Suppressor macrophage treated with lipopolysaccharide for 1 hour (primary cell): ENCODE measurements at places on chromosomes 7 and 10.

DNA sequence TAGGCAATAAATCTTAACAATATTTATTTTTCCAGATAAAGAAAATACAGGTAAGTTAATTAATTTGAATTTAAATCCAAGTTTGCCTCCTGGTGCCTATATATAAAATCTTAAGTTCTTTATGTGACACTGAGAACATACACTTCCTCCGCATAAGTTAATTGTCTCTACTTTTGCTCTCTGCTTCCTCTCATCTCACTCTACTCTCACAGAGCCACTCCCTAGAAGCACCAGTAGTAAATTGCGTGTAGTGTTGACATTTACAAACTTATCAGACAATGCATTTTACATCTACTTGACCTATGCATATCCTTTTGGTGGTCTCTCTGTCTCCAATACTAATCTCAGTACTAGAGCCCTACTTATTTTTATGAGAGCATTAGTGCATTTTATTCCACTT is 144.5 kb downstream of the ETV1 start:
- DNase-seq = no peak

- DNase-seq = no peak
Measured at GRCh38 chr7:66377045-66377444, 171.9 kb downstream of the TPST1 start.

GRCh38 chr7:73647725-73648592 is 19.7 kb upstream of the VPS37D start:
- peak; percentile 47 for DNase-seq

- no peak for DNase-seq
Measured at GRCh38 chr7:113431406-113431805, 313.1 kb upstream of the SMIM30 start.

- DNase-seq = peak; percentile 6
Measured at GRCh38 chr7:129989466-129989865, 36.7 kb upstream of the UBE2H start.

DNA sequence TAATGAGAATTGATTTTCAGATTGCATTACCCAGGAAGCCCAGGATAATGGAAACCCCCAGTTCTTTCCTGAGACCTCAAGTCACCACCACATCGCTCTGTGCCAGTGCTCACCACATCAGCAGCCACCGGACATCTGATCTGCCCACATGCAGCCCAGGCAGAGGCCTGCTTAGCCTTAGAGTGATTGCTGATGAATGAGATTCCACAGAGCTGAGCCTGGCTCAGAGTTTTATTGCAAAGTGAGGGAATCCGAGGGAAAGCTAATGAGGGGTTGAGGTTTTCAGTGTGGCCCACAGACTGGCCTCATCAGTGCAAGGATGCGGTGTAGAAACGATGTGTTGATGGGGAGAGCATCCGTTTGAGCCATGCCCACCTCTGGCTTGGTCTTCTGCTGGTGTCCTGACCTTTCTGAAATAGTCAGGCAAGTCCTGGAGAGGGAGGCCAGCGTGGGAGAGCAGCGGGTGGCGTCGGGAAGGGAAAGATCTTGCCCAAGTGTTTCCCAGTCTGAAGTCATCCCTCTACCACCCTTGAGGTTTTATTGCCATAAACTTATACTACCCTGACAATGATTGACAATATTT is 120.3 kb downstream of the ITIH5 start:
- no peak for DNase-seq

GRCh38 chr10:133278577-133279265 is 2.1 kb upstream of the ADAM8 start:
- DNase-seq = peak; percentile 88

GRCh38 chr10:48958598-48959190 is 19.1 kb upstream of the LRRC18 start:
- DNase-seq = no peak

- no peak for DNase-seq
Measured at GRCh38 chr10:7767209-7767608, 20.6 kb downstream of the KIN start.
